ENCODE measurements at places on chromosomes 11 and 22.

- no peak for DNase-seq
These were observed 119.9 kb downstream of the MIAT start for GRCh38 chr22:26777156-26777801.

GRCh38 chr11:76794371-76795289, 11.5 kb downstream of the TSKU start:
- DNase-seq, result no peak

DNA sequence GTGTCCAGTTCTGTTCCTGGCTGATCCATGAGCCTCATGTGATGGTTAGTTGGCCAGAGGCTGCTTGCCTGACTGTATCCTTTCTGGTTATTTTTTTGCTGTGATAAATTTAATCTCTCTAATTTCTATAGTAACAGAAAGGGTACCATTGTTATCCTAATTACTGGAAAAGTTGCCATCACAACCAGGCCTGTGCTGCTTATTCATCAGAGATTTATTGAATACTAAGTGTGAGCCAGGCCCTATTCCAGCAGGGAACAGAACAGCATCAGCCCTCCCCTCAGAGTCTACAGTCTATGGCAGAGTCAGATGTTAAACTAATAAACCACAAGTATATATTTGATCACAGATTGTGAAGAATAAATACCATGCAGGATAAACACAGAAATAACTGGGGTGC, 86.8 kb downstream of the DEPDC5 start:
- no peak for DNase-seq

DNA sequence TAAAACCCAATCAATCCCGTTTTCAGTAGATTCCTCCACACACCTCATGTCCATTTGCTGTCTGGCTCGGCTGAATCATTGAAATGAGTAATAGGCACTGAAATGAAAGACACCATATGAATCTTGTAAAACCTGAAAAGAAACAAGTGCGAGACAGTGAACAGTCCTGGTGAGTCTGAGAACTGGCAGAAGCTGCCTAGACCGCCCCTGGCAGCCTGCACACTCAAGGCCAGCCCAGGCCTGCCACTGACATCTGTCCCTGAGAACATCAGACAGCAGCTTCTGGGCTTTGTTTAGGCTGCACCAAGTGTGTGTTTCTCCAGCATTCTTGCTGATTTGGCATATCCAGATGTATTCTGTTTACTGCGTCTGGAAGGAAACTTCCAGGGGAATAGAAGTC, 44.8 kb downstream of the ENDOD1 start:
- no peak for DNase-seq

- peak; percentile 11 for DNase-seq
These were observed 11.9 kb downstream of the TTLL1 start for GRCh38 chr22:43077121-43077877.

DNA sequence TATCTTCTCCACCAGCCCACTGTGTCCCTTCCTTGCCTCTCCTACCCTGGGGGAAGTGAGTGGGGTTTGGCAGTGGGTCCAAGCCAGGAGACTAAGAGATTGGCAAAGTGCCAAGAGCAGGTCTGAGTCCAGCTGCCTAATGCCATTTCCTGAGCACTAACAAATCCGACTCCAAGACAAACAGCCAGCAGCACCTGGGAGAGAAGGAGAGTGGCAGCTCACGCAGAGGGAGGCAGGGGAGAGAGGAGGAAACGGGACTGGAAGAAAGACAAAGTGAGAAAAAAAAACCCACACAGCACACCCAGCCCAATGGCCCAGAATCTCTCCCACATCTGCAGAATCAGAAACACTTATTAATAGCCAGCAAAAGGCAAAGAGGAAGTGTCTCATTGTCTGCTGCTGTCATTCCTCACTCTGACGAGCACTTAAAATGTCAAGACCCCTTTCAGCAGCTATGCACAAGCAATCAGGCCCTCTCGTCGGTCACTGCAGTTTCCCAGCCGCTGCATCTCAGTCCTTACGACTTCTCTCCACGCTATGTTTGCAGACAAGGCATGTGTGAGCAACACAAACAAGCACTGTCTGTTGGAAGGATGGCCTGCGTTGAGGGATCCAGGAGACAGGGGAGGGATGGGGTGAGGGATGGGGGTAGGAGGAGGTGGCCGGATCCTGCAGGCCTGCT, 558.4 kb upstream of the CADM1 start:
- no peak for DNase-seq
